Stomach (tissue), 19 donors: ENCODE measurements at places on chromosomes 1 and 21.

DNA sequence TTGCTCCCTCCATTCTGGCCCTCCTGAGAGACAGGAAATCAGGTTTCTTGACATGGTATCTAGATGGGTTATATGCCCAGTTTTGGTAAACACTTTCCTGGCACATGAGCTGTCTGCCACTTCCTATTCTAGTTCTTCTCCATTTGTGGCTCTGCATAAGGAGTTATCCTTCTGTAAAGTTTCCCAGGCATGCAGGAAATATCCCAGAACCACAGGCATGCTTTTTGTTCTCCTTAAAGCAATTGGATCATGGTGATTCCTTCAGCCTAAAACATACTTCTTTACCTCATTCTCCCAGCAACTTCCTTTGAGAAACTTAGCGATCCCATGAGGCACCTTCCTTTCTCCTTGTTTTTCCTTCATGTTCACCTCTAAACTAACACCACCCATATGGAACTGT lies 199.8 kb downstream of the CRB1 start:
- no peak overlapping the region for H3K27ac ChIP-seq
- H3K4me1 ChIP-seq: no peaks in the 10 kb centered on the region
- H3K36me3 ChIP-seq: no peaks in the 10 kb centered on the region
- H3K27me3 ChIP-seq: no peaks in the 10 kb centered on the region
- H3K4me3 ChIP-seq: no peak overlapping the region

- peaks cover 12% of the 10 kb centered on the region for H3K4me1 ChIP-seq
- no peak for DNase-seq
- peaks cover 44% of the 10 kb centered on the region for H3K36me3 ChIP-seq
- no peaks in the 10 kb centered on the region for H3K27me3 ChIP-seq
- H3K27ac ChIP-seq: no peak overlapping the region
Observed at GRCh38 chr1:156140879-156141707, 12.3 kb upstream of the SEMA4A start.

GRCh38 chr1:202172015-202172355 lies 11.6 kb upstream of the PTPN7 start:
- no peak overlapping the region for H3K4me3 ChIP-seq
- H3K36me3 ChIP-seq: no peaks in the 10 kb centered on the region
- no peaks in the 10 kb centered on the region for H3K4me1 ChIP-seq
- no peak overlapping the region for H3K27ac ChIP-seq

DNA sequence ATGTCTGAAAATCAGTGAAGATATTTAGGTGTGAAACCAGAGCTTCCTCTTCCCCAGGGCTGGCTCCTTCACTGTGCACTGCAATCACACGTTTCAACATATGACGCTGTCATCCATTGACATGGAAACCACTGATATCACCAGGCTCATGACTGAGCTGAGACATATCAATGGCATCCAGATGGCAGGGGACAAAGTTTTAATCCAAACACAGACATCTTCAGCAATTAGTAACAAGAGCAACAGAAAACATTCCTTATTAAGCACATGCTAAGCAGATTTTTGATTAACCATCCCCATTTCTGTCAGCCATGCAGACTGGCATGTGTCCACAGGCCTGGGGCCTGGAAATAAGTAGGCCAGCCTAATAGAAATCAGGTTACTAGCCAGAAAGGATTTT lies 108.0 kb upstream of the ADAR start:
- no peaks in the 10 kb centered on the region for H3K27me3 ChIP-seq
- H3K4me3 ChIP-seq: no peak overlapping the region
- no peak overlapping the region for H3K27ac ChIP-seq
- H3K4me1 ChIP-seq: no peaks in the 10 kb centered on the region

GRCh38 chr21:17082843-17083483 lies 429.9 kb upstream of the CXADR start:
- H3K27me3 ChIP-seq: no peaks in the 10 kb centered on the region
- H3K4me3 ChIP-seq: no peak overlapping the region
- no peak for DNase-seq
- no peak overlapping the region for H3K27ac ChIP-seq
- H3K36me3 ChIP-seq: no peaks in the 10 kb centered on the region

- H3K4me3 ChIP-seq: no peak overlapping the region
- no peak overlapping the region for H3K27ac ChIP-seq
- no peaks in the 10 kb centered on the region for H3K27me3 ChIP-seq
Observed at GRCh38 chr1:110637475-110637874, 31.3 kb upstream of the KCNA2 start.

DNA sequence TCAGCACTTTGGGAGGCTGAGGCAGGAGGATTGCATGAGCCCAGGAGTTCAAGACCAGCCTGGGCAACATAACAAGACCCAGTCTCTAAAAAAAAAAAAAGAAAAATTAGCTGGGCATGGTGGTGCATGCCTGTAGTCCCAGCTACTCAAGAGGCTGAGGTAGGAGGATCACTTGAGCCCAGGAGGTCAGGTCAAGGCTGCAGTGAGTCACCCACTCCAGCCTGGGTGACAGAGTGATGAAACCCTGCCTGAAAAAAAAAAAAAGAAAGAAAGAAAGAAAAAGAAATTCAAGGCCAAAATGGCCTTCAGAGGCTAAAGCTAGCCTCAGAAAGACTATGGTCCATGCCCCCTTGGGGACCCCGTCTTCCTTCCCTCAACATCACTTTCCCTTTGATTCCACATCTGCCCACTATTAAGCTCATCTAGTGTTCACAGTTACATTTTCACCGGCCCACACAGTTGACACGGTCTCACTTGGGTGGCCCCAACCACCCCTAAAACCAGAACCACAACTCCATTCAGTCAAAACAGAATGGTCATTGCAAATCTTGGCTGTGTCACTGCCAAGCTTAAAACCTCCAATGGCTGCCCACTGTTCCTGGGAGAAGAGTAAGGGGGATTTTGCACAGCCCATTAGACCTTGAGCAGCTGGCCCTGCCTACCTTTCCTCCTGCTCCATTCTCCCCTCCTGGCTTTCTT lies 2.1 kb upstream of the CAPN8 start:
- no peaks in the 10 kb centered on the region for H3K36me3 ChIP-seq
- H3K27ac ChIP-seq: no peak overlapping the region
- H3K4me3 ChIP-seq: no peak overlapping the region
- no peaks in the 10 kb centered on the region for H3K27me3 ChIP-seq
- peaks cover 7% of the 10 kb centered on the region for H3K4me1 ChIP-seq

DNA sequence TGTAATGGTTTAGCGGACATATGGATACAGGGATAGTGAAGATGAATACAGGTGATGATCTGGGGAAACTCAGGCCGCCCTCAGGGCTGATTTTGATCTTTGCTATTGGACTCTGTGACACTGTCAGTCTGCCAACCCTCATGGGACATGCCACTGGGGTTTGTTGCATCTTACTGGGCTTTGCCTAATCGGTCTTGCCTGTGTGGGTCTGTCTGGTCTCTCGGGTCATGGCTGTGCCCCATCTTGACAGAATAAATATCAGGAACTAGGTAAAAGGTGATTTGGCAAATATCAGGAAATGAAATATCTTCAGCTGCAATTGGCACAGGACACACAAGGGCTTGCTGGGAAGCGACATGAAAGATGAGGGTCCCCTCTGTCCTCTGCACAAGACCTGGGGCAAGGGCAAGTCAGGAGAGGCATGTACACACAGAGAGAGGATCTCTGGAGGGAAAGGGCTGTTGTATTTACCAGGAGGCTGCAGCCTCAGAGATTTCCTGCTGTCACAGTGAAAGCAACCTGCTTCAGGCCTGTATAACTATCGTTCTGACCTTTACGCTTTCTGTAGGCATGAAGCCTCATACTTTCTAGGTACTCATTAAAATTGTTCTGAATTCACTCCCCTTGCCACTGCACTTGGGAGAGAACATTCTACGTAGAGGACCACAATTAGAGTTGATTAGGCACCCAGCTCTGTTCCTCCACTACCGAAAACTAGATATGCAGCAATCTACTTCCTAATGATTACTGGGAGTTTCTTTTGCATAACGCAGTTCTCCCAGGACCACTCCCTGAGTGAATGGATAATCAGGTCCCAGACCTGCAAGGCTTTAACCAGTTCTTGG lies 52.0 kb upstream of the GADD45A start:
- H3K36me3 ChIP-seq: no peaks in the 10 kb centered on the region
- peaks cover 11% of the 10 kb centered on the region for H3K4me1 ChIP-seq
- H3K4me3 ChIP-seq: no peak overlapping the region
- no peak for DNase-seq

DNA sequence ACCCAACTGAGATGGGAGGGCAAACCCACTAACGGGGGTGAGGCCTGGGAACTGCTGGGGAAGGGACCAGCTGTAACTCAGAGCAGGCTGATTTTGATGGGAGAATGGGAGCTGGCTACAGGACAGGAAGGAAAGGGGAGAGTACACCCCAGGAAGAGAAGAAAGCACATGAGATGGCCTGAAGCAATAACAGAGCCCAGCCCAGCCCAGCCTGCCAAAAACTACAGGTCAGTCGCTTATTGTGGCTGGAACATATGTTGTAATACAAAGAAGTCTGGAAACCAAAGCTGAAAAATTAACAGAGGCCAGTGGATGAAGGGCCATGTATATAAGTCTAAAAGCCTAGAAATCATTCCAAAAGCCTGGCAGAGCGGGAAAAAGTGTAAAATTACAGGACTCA lies 1.6 kb downstream of the ITLN2 start:
- no peak overlapping the region for H3K4me3 ChIP-seq
- no peaks in the 10 kb centered on the region for H3K4me1 ChIP-seq
- no peaks in the 10 kb centered on the region for H3K27me3 ChIP-seq
- no peak for DNase-seq
- H3K36me3 ChIP-seq: no peaks in the 10 kb centered on the region

DNA sequence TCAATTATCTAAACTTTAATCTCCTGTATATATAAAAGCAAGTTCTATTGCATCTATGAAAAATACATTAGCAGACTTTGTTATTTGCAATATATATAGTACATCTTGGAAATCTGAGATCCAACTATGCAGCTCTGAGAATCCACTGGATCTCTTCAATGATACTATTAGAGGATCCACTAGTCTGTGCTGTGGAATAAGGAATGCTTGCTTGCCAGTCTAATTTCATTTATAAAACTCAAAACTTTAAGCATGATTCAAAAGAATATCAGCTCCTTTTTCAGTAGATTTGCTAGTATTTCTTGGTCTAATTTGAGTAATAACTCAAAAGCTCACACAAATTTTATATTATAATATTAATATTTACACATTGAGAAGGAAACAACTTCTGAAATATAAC lies 115.1 kb downstream of the SPATA6 start:
- H3K27ac ChIP-seq: no peak overlapping the region
- H3K4me3 ChIP-seq: no peak overlapping the region
- H3K4me1 ChIP-seq: no peaks in the 10 kb centered on the region
- peak; percentile 8 for DNase-seq
- H3K27me3 ChIP-seq: no peaks in the 10 kb centered on the region

DNA sequence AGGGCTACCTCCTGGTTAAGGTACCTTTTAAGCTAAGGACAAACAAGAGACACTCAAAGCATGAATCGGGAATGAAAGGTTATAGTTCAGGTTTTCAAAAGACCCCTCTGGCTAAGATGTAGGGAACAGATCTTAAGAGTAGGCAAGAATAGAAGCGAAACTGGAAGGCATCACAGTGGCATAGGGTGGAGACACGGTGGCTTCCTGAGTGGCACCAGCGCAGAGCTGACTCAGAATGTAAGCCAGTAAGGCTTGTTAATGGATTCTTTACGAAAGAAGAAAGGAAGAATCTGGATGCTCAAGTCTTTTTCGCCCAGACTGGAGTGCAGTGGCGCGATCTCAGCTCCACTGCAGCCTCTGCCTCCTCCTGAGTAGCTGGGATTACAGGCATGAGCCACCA lies 21.2 kb downstream of the PADI6 start:
- DNase-seq: no peak
- H3K4me3 ChIP-seq: no peak overlapping the region

- H3K27me3 ChIP-seq: no peaks in the 10 kb centered on the region
- peaks cover 12% of the 10 kb centered on the region for H3K4me1 ChIP-seq
- DNase-seq: no peak
- H3K4me3 ChIP-seq: no peak overlapping the region
Observed at GRCh38 chr1:81157686-81158085, 643.0 kb upstream of the ADGRL2 start.

DNA sequence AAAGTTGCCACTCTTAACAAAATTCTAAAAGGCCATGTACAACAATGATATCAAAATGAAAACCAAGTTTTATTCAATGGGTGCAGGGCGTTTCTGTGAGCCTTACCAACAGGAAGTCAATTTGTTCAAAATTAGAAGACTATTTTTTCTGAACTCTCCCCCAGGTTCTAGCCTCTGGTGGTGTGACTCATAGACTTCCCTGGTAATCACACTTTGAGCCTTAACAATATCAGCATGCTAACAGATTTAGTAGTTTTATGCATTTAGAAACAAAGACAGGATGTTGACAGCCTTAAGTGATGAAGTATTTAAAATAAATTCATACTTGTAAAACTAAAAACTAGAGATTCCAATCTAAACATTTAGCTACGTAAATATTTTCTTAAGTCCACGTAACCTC lies 88.4 kb downstream of the LRRC8C start:
- H3K4me1 ChIP-seq: peaks cover 6% of the 10 kb centered on the region
- H3K4me3 ChIP-seq: no peak overlapping the region
- no peak for DNase-seq
- H3K27me3 ChIP-seq: no peaks in the 10 kb centered on the region
- H3K36me3 ChIP-seq: no peaks in the 10 kb centered on the region

GRCh38 chr21:41397471-41397891 lies 28.6 kb upstream of the MX1 start:
- H3K27ac ChIP-seq: peak overlapping the region; percentile 41
- DNase-seq: no peak
- H3K27me3 ChIP-seq: no peaks in the 10 kb centered on the region
- H3K4me3 ChIP-seq: no peak overlapping the region
- H3K4me1 ChIP-seq: no peaks in the 10 kb centered on the region

GRCh38 chr1:196405839-196406238 lies 202.4 kb downstream of the KCNT2 start:
- H3K27ac ChIP-seq: no peak overlapping the region
- H3K4me1 ChIP-seq: no peaks in the 10 kb centered on the region
- no peak for DNase-seq
- no peaks in the 10 kb centered on the region for H3K36me3 ChIP-seq
- H3K4me3 ChIP-seq: no peak overlapping the region

- peaks cover 6% of the 10 kb centered on the region for H3K4me1 ChIP-seq
- no peak overlapping the region for H3K4me3 ChIP-seq
- no peaks in the 10 kb centered on the region for H3K27me3 ChIP-seq
- H3K36me3 ChIP-seq: no peaks in the 10 kb centered on the region
Observed at GRCh38 chr1:246157516-246157915, 349.6 kb downstream of the SMYD3 start.

DNA sequence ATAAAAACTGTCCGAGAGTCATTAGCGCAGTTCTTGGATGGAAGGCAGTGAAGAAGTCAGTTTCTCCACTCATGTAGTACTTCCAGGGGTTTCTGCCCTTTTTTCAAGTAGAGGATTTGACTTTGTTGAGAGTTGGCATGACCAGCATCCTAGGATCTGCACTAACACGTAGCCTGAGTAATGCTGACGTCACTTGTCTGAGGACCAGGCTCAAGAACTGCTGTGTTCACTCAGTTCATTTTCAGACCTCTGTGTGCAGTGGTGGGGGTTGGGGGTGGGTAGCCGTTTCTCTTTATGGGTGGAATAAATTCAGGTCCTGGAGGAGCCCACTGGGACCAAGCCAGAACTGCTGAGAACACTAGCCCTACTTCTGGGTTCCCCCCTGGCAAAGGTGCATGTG lies 53.3 kb downstream of the MRPS6 start:
- no peak for DNase-seq
- peaks cover 35% of the 10 kb centered on the region for H3K4me1 ChIP-seq
- H3K27ac ChIP-seq: peak overlapping the region; percentile 81
- no peaks in the 10 kb centered on the region for H3K27me3 ChIP-seq
- peaks cover 17% of the 10 kb centered on the region for H3K36me3 ChIP-seq
- no peak overlapping the region for H3K4me3 ChIP-seq
